ENCODE measurements at places on chromosomes 4 and X.

DNA sequence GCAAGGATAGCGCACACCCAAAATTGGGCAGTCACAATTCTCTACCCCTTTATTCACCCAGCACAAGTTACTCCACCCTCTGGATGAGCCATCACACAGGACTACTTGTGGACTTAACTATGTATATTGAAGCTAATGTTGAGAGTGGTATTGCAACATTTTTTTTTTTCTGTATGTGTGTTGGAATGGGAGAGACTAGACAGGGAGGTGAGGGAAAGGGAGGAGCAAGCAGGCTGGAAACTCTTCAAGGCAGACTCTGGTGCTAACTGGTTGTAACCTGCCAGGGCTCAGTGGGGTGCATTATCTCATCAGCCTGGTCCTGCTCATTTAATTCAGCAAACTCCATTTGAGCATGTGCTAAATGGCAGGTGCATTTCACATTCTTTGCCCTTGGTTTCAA, 18.4 kb upstream of the CWH43 start:
- no peak for DNase-seq

GRCh38 chr4:55080174-55080865, 45.1 kb downstream of the KDR start:
- no peak for DNase-seq

DNA sequence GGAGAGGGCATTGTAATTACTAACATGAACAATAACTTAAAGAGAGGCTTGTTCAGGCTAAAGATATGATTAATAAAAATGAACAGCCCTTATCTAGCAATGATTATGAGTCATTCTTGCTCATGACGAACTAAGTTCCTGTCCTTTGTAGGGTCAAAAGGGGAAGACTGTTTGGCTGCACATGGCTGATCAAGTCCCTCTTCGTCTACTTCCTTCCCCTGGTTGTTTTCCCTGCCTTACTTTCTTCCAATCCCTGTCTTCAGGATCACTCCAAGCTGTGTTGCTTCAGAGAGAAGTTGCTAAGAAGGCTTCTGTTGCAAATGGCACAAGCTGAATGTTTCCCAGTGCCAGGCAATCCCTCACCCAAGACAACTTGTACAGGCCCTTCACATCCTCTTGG, 115.0 kb upstream of the HS3ST1 start:
- no peak for DNase-seq

- no peak for DNase-seq
These were observed 98.8 kb upstream of the IQCM start for GRCh38 chr4:149914119-149915115.

Measured in left ventricle myocardium inferior (tissue), 1 donor.